ENCODE measurements at places on chromosomes 6 and 20. TPM values are rescaled to one million over a fixed set of nuclear protein-coding genes. Genes with fewer than 3 reads are reported as not detected.

The UNC5CL gene
- 0.14 TPM for total RNA-seq

The GRIK2 gene
- 0.34 TPM for total RNA-seq

The GHRH gene
- total RNA-seq, result not detected

The EPB41L2 gene
- 200 TPM for total RNA-seq

DNA sequence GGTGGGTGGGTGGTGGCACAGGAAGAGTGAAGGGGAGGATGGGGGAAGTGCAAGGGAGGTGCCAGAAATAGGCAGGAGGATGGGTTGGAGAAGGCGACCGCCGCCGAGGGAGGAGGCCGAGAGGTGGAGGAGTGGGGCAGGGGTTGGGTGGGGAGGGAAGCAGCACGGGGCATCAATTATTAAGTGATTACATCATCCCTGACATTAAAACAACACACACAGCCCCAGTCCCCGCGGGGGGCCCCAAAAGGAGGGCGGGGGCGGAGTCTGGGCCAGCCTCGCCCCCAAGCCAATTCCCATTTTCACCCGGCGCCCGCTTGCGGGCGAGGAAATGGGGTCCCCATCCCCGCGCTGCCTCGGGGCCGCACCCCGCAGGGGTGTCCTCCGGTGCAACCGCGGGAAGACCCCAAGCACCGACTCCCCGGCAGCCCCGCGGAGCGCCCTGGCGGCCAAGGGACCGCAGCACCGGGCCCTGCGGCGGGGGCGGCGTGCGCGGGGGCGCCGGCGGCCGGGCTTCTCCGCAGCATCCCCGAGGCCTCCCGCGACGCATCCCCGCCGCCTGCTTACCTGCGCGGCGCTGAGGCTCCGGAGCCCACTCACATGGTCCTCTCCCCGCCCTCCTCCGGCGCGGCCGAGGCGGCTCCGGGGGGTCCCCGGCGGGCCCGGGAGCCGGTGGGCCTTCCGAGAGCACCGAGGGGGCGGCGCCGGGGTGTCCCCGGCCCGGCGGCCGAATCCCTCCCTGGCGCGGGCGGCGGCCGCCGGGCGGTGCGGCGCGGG, 663 bp downstream of the FYN start:
- peak; percentile 46 for DNase-seq

- DNase-seq, result no peak
Measured at GRCh38 chr6:152151920-152152319, 344.4 kb downstream of the ESR1 start.

DNA sequence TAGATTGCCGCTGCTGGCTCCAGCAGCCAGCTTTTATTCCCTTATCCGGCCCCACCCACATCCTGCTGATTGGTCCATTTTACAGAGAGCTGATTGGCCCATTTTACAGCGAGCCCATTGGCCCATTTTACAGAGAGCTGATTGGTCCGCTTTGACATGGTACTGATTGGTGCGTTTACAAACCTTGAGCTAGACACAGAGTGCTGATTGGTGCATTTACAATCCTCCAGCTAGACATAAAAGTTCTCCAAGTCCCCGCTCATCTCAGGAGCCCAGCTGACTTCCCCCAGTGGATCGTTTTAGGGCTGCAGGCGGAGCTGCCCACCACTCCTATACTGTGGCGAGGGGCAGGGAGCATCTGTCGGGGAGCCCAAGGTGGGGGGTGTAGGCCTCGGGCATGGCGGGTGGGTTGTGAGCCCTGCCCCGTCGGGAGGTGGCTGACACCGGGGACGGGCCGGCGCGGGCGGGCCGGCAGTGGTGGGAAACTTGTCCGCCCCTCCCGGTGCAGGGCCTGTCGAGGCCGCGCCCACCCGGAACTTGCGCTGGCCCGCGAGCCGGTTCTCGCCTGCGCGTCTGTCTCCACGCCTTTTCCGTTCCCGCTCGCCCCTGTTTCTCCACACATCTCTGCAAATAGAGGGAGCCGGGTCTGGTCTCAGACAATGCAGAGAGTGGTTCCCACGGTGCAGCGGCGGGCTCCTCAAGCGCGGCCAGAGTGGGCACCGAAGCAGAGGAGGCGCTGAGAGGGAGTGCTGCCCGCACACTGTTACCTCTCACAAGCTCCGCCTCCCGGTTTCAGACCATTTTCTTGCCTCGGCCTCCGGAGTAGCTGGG, 86.1 kb upstream of the STMND1 start:
- peak; percentile 54 for DNase-seq

- no peak for DNase-seq
Measured at GRCh38 chr6:144053601-144054000, 41.8 kb downstream of the SF3B5 start.

GRCh38 chr20:36847710-36848040, 28.3 kb upstream of the TLDC2 start:
- DNase-seq, result no peak

- peak; percentile 76 for DNase-seq
Measured at GRCh38 chr20:13765299-13765698, 19.4 kb downstream of the ESF1 start.

Data from dermis blood vessel endothelial cell (primary cell).